Kidney (tissue), 22 donors: ENCODE measurements at places on chromosomes 1 and 21. TPM values are rescaled to one million over a fixed set of nuclear protein-coding genes. Genes with fewer than 3 reads are reported as not detected.

Gene ITGB3BP
- total RNA-seq: 27.2 TPM

Gene SUSD4
- total RNA-seq: 14.0 TPM

Gene LCE2C
- total RNA-seq: not detected

Gene NFASC
- total RNA-seq: 29.9 TPM

Gene C1orf94
- total RNA-seq: not detected

Gene GPR153
- 8.6 TPM for total RNA-seq

Gene C1orf210
- 21.1 TPM for total RNA-seq

Gene MAP3K21
- total RNA-seq: 21.6 TPM

Gene RNU1-3
- 8,605 TPM for total RNA-seq

Gene KCND3
- total RNA-seq: 12.6 TPM

GRCh38 chr1:43396059-43396458, 6.4 kb downstream of the SZT2 start:
- DNase-seq: no peak

DNA sequence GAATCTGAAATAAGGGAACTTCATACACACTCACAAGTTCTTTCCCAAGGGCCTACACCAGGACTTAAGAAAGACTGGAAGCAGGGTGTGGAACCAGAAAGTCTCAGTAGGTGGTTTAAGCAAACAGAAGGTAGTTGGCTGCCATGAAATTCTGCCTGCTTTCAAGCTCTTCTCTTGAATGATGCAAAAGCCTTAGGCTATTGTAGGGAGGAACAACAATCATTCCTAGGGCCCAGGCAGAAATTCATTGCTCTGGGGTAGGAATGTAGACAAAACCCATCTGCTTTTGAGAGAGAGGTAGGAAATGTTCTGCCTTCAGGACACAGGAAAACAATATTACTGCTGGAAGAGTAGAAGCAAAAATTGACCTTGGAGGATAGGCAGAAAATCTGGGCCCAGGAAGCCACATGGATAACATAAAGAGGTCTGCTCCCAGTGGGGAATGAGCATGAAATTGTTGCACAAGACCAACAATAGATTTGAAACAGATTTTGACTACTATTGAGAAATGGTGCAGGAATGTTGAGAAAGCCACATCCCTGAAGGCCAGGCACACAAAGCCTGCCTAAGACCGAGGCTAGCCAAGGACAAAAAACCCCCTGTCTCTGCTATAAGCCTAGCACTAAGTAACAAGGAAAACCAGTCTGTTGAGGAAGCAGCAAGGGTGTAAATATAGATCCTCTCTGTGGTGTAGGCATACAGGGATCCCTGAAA, 22.7 kb upstream of the SFT2D2 start:
- no peak for DNase-seq

DNA sequence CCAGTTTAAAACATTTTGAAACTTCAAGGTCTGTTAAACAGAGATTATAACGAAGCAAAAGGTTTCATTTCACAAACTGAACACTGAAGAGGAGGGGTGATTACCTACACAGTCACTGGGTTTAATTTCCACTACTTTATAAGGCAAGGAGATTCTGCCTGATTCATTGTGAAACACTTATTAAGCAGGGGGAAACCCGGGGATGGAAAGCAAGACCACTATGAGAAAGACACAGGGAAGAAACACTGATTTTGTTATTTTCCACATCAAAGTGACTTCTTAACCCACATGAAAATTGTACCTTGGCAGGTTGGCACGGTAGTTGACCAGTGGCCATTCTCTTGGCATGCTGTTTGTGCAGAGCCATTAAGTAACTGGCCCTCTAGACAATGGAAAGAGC, 8.1 kb upstream of the F5 start:
- no peak for DNase-seq

DNA sequence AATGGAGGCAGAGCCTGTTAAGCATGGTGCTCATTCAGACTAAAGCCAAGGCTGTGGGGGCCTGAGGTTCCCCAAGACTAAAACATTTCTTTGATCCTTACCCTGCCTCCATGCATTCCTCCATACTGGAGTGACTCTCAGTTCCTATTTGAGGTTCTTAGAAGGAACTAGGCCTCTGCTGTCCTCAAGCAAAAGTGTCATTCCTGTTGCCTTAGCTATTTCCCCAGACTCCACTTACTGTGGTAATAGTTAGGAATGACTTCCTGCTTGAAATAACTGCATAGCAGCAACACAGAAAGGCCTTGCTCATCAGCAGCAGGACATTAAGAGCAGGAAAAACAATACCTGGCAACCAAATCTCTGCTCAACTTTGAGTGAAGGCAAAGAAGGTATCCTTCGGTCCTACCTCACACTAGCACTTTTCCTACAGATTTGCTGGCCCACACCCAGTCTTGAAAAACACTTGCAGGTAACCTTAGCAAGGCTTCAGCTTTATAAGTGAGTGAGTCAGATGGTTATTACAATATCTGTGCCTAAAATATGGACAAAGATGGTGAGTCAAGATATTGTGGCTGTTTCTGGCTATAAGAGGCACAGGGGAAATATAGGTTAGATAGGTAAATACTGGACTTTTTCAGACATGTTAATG, 14.8 kb downstream of the LRRC41 start:
- no peak for DNase-seq

DNA sequence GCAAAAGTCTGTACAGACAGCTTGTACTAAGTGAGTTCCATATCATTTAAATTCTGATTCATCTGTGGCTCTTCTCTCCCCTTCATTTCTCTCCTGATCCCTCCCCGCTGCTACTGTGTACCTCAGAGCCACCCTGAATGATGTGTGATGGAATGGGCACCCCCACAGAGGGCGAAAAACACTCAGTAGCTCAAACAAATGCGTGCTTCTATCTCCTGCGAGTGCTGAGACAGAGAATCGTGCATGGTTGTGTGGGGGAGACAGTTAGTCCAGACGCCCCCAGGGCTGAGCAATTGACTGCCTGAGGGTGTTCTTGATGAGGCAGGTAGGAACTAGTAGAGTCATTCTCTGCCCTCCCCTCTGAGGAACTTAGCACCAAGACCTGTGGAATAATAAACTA, 269.8 kb downstream of the ZNF648 start:
- no peak for DNase-seq

DNA sequence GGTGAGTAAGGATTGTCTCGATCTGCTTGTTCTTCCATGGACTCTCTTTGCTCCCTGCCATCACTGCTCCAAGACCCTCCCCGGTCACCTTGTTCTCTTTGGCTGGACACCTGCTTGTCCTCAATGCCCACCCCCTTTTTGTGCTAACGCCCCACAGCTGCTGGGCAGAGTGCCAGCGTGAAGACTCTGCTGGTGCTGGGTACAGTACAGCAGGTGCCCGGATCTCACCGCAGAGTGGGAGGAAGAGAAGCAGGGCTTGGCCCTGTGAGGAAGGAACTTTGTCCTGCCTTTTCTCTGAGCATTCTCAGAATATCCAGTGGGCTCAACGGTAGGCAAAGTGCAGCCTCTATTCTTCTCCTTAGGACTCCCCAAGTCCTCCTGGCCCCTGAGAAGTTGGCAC, 90.1 kb downstream of the PLXNA2 start:
- DNase-seq: no peak

- peak; percentile 70 for DNase-seq
These were observed 98.5 kb downstream of the LMX1A start for GRCh38 chr1:165257969-165258459.

GRCh38 chr1:94006604-94007003, 97.4 kb upstream of the GCLM start:
- DNase-seq: no peak

DNA sequence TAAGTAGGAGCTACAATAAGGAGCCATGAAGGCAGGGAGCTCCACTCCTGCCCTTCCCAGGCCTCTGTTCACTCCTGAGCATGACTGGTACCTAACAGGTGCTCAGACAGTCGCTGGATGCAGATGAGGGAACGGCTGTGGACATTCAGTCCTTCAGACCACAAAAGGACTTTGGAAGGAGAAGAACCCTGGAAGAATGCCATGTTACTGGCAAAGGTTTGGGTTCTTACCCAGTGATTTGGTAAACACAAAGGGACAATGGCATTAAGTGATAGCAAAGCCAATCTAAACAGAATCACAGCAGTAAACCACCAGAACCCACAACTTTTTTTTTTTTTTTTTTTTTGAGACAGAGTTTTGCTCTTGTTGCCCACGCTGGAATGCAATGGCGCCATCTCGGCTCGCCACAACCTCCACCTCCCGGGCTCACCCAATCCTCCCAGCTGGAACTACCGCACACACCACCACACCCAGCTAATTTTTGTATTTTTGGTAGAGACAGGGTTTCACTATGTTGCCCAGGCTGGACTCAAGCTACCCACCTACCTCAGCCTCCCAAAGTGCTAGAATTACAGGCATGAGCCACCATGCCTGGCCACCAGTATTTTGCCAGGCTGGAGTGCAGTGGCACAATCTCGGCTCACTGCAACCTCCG, 7.5 kb upstream of the CBR3 start:
- no peak for DNase-seq

DNA sequence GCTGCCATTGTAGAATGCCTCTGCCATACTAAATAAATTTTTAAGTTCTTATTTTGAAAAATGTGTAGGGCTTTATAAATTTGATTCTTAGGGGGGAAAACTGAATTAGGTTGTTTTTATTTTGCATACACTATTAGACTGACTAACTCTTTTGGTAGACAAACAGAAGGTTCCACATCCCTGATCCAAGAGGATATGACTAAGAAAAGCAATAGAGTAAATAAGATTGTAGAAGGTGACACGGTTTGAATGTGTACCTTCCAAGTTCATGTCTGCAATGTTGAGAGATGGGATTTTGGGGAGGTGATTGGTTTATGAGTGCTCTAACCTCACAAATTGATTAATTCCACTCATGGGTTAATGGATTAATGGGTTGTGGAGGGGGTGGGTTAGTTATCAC, 127.9 kb downstream of the GLUL start:
- DNase-seq: no peak

- peak; percentile 48 for DNase-seq
These were observed 259.0 kb downstream of the FOXD2 start for GRCh38 chr1:47696737-47697441.

- DNase-seq: no peak
These were observed 569.6 kb downstream of the BRINP3 start for GRCh38 chr1:189908113-189908512.

GRCh38 chr1:2965676-2966075, 55.6 kb upstream of the ACTRT2 start:
- no peak for DNase-seq

- DNase-seq: no peak
These were observed 33.9 kb downstream of the ETS2 start for GRCh38 chr21:38839328-38840286.

DNA sequence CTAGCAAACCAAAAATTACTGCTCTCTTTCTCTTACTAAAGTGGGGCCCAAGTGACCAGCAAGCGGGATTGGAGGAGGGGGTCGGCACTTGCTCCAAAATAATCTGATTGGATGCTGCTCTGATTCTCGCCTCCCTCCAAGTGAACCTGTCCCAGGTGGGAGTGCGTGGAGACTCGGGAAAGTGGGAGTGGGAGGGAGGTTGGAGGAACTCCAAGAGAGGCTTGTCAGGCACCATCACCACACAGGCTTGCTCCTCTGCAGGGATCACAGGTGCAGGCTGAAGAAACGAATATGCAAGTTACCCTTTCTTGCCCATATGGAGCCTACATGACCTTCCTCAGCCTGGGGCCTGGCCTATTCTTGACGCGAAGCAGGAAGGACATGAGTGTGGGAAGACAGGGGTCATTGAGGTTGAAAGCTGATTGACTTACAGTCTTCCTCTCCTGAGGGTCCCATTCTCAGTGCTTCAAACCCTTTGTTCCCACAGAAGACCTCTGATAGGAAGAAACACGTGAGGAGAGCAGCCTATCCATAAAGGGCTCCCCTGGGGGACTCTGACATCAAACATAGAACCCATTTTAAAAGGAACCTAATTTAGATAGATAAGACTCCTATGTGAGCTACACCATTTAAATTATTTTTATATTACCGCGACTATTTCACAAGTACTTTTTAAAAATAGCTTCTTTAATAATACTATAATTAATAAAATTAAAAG, 14.2 kb downstream of the RGS8 start:
- DNase-seq: no peak

DNA sequence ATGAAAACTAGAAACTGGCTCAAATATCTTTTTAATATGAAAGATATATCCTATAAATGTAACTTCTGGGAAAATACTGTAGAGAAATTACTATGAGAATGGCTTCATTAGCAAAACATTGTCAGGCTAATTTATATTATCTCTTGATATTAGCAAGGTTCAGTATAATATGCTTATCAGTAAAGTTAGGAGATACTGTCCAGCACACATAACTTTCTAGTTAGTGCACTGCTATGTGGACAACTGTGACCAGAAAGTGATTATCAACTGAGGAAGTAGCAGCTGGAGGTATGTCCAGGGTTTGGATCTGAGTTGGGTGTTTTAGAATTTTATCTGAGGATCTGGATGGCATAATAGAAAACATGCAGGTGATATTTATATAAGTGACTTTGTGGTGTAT, 7.5 kb downstream of the LRRC8C start:
- no peak for DNase-seq
